Hematopoietic multipotent progenitor cell (in vitro differentiated cells): ENCODE measurements at places on chromosomes 16 and 17. TPM values are rescaled to one million over a fixed set of nuclear protein-coding genes. Genes with fewer than 3 reads are reported as not detected.

GRCh38 chr17:8284126-8284525, 4.3 kb upstream of the RANGRF start:
- DNase-seq = no peak

GRCh38 chr17:68498479-68499326, 13.5 kb upstream of the PRKAR1A start:
- DNase-seq = no peak

- DNase-seq = peak; percentile 36
Measured at GRCh38 chr17:79082311-79083190, 7.9 kb downstream of the ENGASE start.

DNA sequence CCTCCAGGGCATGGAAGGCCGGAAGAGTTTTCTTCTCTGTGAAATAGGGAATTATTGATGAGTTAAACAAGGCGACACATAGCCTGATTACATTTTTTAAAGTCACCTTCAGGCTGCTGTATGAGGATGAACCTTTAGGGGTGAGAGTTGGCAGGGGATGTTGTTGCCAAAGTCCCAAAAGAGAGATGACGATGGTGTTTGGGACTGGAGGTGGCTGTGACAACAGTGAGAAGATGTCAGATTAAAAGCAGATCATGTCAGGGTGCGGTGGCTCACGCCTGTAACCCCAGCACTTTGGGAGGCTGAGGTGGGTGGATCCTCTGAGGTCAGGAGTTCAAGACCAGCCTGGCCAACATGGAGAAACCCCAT, 16.8 kb upstream of the ASGR2 start:
- no peak for DNase-seq

DNA sequence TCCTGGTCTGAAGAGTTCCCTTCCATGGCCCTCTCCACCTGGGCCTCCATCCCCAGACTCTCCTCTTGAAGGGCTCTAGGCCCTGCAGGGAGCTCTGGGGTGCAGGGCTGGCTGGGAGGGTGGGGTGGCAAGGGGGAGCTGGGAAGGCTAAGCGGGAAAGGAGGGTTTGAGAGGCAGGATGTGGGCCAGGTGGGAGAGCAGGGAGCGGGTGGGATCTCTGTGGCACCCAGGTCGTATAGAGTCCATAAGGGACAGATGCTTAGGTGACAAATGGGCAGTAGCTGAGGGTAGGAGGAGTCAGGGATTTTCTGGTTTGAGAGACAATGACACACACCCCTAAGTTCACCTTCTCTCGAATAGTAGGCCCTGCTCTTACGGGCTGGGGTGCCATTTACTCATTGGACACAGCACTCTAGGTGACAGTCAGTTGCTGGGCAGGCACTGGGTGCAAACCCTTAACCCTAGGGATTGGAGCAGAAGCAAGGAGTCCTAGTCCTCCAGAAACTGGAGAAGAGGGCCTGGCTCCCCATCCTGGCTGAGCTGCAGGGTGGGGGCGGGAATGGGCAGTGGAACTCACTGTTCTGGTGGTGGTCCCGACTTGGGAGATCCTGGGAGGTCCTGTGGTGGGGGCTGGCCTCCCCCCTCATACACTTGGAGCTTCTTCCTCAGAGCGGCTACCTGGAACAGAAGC, 15.3 kb downstream of the KIF18B start:
- DNase-seq = no peak

- no peak for DNase-seq
Measured at GRCh38 chr16:87728026-87728425, 37.8 kb downstream of the KLHDC4 start.

- DNase-seq = no peak
Measured at GRCh38 chr17:32118835-32119234, 23.5 kb upstream of the RHOT1 start.

DNA sequence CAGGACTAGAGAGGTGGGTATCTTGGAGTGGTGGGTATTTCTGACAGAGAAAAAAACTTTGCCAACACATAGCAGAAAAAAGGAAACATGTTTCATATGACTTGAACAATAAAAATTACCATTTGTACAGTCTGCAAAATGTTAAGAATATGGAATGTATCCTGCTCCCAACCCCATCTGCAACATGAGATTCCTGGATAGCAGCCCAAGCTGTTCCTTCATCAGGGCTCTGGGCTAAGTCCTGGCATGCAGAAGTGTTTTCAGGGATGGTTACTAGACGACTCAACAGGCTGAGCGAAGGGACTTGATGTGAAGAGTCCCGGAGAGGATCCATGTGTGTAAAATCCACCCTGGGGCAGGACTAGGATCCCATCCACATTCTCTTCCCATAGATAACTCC, 121.0 kb upstream of the IRX3 start:
- no peak for DNase-seq

DNA sequence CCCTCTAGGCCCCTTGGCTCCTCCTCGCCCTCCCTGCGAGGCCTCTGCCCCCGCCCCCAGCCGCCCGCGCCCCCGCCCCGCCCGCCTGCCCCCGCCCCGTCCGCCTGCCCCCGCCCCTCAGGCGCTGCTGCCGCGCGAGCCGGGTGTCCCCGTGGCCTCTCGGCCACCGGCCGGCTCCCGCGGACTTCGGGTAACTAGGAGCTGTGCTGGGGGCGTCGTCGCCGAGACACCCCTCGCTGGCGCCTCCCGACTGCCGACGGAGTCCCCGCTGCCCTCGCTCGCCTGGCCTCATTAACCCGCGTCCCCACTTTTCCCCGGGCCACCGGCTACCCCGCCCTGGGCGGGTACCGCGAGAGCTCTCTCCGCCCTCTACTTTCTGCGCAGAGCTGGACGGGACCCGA, at the start of gene TLCD1:
TSS of gene TLCD1 (minus strand) at position 8 of the 401 bp plus-strand sequence. CDS start 136 bp downstream, outside the sequence.
- DNase-seq = peak; percentile 81

DNA sequence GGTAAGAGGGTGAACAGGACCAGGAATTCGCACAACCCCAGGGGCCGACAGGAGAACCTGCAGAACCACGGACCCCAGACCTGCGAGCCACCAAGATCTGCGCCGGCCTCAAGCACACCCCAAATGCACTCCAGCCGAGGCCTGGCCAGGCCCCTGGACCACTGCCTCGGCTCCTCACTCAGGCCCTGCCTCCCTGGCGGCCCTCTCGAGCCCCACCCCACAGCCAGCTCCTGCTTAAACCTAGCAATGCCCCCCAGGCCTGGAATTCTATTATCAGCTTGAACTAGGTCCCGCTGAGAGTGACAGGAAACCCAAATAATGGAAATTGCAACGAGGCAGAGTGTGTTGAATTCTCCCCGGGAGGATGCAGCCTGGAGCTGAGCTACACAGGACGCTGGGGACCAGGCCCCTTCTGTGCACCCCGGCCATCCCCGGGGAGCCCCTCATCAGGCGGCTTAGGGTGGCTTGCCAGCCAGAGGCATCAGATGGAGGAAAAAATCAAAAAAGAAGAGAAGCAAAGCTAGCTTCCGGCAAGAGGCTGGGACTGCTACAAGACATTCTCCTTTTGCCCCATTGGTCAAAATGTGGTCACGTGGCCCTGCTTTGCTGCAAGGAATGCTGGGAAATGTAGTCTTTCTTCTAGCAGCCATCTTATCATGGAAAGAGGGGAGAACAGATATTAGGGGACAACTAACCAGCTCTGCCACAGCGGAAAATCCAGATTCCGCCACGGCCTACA, 2.4 kb upstream of the ENPP7 start:
- peak; percentile 70 for DNase-seq

GRCh38 chr16:30533748-30534367, 800 bp downstream of the ZNF747 start:
- DNase-seq = peak; percentile 35

DNA sequence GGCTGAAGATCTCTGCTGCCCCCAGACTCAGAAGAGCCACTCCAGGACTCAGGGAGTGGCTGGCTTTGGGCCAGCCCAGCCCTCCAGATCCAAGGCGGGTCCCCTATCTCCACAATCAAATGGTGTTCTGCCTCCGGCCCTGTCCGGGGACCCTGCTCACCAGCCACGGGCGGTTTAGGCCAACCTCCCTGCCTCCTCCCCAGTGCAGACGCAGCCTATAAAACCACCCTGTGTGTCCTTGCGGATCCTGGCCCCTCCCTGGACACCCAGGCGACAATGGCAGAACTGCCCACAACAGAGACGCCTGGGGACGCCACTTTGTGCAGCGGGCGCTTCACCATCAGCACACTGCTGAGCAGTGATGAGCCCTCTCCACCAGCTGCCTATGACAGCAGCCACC, at the start of gene SLC12A3:
TSS of gene SLC12A3 (plus strand) at position 248 of the 400 bp plus-strand sequence. CDS start at position 277, 29 bp downstream.
- no peak for DNase-seq

- no peak for DNase-seq
Measured at GRCh38 chr16:74749291-74750055, 25.1 kb downstream of the FA2H start.

DNA sequence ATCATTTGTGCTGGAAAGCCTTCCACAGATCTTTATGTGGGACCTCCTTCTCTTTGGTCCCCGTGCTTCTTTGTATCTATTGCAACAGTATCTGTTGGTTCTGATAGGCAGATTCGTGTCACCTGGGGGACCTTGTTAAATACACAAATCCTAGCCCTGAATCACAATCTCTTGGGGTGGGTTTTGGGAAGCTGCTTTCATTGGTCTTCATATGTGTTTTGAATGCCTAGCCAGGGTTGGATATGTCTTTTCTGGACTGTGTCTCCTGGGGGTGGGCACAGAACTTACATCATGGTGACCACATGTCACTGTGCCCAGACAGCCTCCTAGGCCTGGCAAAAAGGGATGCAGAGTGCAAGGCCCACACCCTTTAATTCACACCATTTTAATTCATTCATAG, 81.0 kb upstream of the HNF1B start:
- DNase-seq = no peak

- no peak for DNase-seq
Measured at GRCh38 chr16:83058376-83058775, 431.6 kb downstream of the CDH13 start.

SLC9A5 gene
- total RNA-seq = 0.54 TPM

ODF4 gene
- not detected for total RNA-seq

TBC1D3I gene
- total RNA-seq = 0.54 TPM

RNF222 gene
- 0.27 TPM for total RNA-seq

LLGL2 gene
- total RNA-seq = 42.5 TPM

PPP1R1B gene
- total RNA-seq = not detected

DPEP3 gene
- 10.5 TPM for total RNA-seq

ATF7IP2 gene
- 33.9 TPM for total RNA-seq

CHAD gene
- total RNA-seq = under 0.01 TPM

EXOC3L1 gene
- total RNA-seq = under 0.01 TPM

CCL15 gene
- total RNA-seq = not detected

SMIM36 gene
- under 0.01 TPM for total RNA-seq
